Stimulated activated CD8-positive, alpha-beta memory T cell treated with anti-CD3 and anti-CD28 coated beads, Interleukin-7, amount 100 ng/mL, for 4 hours (primary cell): ENCODE measurements at places on chromosomes 4 and X.

- DNase-seq, result no peak
Observed at GRCh38 chrX:37959212-37960021, 46.9 kb upstream of the SYTL5 start.

GRCh38 chrX:1656379-1656778 lies 41.5 kb downstream of the ASMT start:
- DNase-seq, result no peak

GRCh38 chrX:107677909-107678308 lies 49.6 kb downstream of the PRPS1 start:
- DNase-seq, result no peak

DNA sequence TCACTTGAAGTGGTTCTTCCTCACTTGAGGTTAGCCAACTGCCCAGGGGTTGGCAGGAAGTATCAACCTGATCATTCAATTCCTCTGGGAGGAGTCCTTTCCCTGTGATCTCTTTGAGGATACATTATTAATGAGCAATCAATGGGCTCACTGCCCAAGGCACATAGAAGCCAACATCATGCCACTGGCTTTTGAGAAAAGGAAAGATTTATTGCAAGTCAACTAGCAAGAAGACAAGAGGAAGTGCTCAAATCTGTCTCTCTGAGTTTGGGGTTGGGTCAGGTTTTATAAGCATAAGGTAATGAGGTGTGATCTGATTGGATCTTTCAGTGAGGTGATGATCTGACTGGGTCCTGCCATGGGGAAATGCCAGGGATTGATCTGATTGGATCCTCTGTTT lies 39.6 kb downstream of the FGFBP1 start:
- DNase-seq, result no peak

GRCh38 chrX:758917-759316 lies 128.3 kb downstream of the SHOX start:
- DNase-seq, result no peak

DNA sequence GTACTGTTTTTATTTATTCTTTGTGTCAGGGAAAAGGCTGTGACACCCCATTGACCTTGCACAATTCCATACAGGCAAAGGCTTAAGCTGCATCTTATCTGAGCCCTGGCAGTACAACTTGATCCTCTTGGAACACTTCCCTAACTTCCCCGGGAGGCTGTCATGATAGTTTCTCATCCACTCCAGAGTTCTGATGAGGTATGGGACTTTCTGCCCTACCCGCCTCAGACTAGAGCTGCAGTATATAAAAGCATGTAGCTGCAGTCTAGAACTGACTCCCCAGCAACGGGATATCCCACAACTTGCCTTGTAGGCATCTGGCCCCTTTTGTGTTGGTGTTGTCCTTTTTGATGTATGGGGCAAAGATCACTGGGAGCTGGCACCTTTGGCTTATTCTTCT lies 72.7 kb downstream of the FNIP2 start:
- DNase-seq, result no peak

DNA sequence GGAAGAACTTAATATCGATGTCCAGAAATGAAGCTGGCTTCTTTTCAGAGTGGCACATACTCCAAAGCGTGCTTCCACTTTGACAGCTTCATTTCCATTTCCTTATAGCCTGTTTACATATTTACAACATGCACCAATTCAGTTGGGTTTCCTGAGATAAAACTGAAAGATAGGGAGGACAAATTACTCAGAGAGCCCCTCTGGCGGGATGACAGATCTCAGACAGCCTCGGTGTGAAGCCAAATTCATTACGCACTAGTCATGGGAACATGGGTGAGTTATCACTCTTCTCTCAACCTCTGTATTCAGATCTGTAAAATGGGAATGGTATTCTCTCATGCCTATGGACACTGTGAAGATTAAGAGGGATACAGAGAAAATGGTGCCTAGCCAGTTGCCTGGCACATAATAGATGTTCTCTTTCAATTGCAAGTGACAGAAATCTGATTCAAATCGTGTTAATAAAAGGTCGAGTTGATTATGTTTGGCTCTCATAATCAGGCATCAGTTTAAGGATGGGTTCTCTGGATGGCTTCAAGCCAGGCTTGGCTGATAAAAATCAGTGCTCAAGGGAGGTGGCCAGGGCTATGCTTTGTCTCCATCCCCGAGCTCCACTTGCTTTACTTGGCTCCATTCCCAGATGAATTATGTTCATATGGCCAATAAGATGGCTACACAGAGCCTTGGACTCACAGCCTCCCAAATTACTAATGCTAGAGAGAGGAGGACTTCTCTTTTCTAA lies 132.2 kb upstream of the C1QTNF7 start:
- DNase-seq, result no peak

DNA sequence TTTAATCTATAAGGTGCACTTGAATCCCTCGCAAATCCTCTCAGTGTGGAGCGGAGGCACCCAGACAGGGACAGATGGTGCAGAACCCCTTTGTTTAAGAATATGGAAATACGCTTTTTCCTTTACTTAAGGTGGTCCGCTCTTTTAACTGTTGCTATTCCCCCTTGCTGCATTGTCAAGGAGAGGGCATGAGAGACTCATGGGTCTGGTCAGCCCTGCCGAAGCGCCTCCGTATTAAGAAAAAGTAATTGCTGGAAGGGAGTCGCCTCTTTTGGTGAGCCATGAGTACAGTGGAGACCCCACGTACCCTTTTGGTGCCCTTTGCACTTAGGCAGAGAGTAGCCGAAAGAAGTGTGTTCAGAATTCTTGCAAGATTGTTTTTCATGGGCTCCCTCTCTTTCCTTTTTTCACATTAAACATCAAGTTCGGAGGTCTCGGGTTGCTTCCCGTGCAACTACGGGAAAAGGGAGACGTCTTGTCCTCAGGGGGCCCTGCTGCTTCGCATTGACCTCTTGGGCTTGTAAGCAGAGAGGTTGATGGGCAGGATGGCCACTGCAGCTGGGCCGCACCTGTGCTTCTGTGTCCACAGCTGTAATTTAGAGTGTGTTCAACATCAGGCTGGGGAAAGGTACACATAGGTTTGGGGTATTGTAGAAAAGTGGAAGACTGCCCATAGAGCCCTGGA lies 109.6 kb downstream of the SPRY1 start:
- no peak for DNase-seq

- DNase-seq, result no peak
Observed at GRCh38 chr4:152972821-152973628, 36.9 kb downstream of the FHDC1 start.

- DNase-seq, result no peak
Observed at GRCh38 chr4:118287711-118288451, 64.9 kb downstream of the PRSS12 start.
